ENCODE measurements at places on chromosomes 7 and 10. TPM values are rescaled to one million over a fixed set of nuclear protein-coding genes. Genes with fewer than 3 reads are reported as not detected.

GRCh38 chr10:13812804-13813203 is 226.0 kb downstream of the PRPF18 start:
- no peak overlapping the region for H3K4me3 ChIP-seq
- H3K4me1 ChIP-seq: peaks cover 23% of the 10 kb centered on the region
- no peaks in the 10 kb centered on the region for H3K36me3 ChIP-seq
- no peak overlapping the region for H3K27ac ChIP-seq
- DNase-seq: no peak
- no peaks in the 10 kb centered on the region for H3K27me3 ChIP-seq

DNA sequence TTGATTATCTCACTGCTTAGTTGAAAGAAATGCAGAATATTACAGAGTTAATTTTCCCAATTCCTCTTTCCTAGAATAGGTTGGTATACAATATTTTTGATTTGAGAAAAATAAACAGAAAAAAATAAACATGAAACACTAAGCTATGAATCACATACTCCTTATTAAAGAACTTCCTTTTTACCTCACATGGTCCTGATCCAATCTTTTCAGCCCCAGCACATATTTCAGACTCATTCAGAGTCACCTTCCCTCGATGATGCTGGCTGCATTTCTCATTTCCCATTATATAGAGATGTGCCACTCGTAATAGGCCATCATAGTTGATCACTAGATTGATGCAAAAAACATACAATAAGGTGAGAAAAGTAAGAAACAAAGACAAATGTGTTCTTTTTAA is 64.6 kb downstream of the HGF start:
- DNase-seq: no peak
- no peak overlapping the region for H3K27ac ChIP-seq
- no peaks in the 10 kb centered on the region for H3K27me3 ChIP-seq
- no peak overlapping the region for H3K4me3 ChIP-seq
- H3K4me1 ChIP-seq: no peaks in the 10 kb centered on the region

Gene CYP2C19
- not detected for total RNA-seq

DNA sequence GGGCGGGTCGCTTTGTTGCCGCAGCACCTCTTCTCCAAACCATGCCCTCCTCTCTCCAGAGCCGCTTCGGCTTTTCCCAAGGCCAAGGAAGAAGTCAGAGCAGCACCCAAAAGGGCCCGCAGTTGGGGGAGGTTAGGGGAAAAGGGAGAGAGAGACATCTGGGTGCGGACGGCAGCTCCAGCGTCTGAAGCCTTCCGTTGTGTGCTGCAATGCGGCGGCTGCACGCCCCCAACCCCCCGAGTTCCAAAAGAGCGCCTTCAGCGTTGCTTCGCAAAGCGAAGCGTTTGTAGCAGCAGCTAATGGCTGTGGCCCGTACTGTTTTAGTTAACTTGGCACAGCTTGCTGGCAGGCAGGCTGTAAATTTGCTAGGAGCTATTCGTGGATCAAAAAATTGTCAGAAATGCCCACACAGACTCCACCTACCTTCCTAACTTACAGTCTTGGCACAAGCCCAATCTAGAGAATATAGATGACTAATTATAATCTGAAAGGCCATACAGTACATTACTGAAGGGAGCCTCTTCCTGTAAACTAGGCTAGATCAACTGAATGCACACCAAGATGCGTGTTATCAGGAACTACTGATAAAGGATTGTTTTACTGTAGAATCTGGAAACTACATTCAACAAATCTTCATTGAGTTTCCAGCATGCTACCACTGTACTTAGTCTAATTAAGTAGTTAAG is 1.1 kb upstream of the KBTBD2 start:
- peaks cover 19% of the 10 kb centered on the region for H3K4me1 ChIP-seq
- peak; percentile 82 for DNase-seq
- no peaks in the 10 kb centered on the region for H3K36me3 ChIP-seq
- peak overlapping the region; percentile 99 for H3K27ac ChIP-seq

Gene VPS50
- 25.5 TPM for total RNA-seq

GRCh38 chr7:157807510-157807909 is 470.7 kb downstream of the DNAJB6 start:
- peak; percentile 28 for DNase-seq
- no peaks in the 10 kb centered on the region for H3K27me3 ChIP-seq
- no peaks in the 10 kb centered on the region for H3K36me3 ChIP-seq

Gene CHAT
- total RNA-seq: not detected

DNA sequence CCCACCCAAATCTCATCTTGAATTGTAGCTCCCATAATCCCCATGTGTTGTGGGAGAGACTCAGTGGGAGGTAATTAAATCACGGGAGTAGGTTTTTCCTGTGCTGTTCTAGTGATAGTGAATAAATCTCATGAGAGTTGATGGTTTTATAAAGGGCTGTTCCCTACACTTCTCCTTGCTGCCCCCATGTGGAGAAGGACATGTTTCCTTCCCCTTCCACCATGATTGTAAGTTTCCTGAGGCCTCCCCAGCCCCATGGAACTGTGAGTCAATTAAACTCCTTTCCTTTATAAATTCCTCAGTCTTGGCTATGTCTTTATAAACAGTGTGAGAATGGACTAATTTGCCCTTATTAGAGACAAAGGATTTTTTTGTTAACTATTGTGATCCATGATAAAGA is 48.5 kb upstream of the MKX start:
- H3K27ac ChIP-seq: no peak overlapping the region
- no peaks in the 10 kb centered on the region for H3K36me3 ChIP-seq
- H3K4me1 ChIP-seq: no peaks in the 10 kb centered on the region
- DNase-seq: no peak

DNA sequence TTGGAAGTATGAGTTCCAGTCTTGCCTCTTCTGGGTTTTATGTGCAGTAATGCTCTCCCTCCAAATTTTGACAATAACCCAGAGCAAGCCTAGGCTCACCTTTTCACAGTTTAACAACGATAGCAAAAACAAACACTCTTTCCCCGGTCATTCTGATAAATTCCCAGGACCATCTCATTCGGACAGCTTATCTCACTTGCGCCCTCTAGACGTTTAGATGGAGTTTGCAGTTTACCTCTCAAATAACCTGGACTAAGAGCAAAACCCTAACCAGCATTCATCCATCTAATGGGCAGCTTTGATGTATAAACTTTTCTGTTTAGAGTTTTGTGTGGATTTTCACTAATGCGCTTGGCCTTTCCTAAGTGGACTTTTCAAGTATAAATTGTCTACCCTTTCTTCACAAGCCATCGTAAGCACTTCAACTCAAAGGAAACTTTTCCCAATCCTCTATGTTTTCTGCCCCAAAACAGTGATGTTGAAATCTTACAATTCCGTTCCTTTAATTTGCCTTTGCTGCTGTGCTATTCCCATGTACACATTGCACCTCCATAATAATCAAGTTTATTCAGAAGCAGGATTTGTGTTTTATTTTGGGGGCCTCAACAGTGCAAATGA is 114.9 kb downstream of the HDAC9 start:
- no peak overlapping the region for H3K4me3 ChIP-seq
- H3K27me3 ChIP-seq: no peaks in the 10 kb centered on the region
- no peaks in the 10 kb centered on the region for H3K4me1 ChIP-seq
- no peaks in the 10 kb centered on the region for H3K36me3 ChIP-seq
- H3K27ac ChIP-seq: no peak overlapping the region

GRCh38 chr7:105816266-105816843 is 60.0 kb downstream of the ATXN7L1 start:
- H3K4me3 ChIP-seq: no peak overlapping the region
- no peaks in the 10 kb centered on the region for H3K27me3 ChIP-seq
- H3K4me1 ChIP-seq: no peaks in the 10 kb centered on the region
- H3K27ac ChIP-seq: no peak overlapping the region
- no peak for DNase-seq

- no peaks in the 10 kb centered on the region for H3K4me1 ChIP-seq
- H3K27me3 ChIP-seq: peaks cover 2% of the 10 kb centered on the region
- H3K27ac ChIP-seq: no peak overlapping the region
- H3K4me3 ChIP-seq: no peak overlapping the region
- DNase-seq: no peak
These were observed 52.2 kb upstream of the MKI67 start for GRCh38 chr10:128178302-128178958.

- H3K4me3 ChIP-seq: no peak overlapping the region
- no peaks in the 10 kb centered on the region for H3K27me3 ChIP-seq
- H3K36me3 ChIP-seq: peaks cover 8% of the 10 kb centered on the region
- peak overlapping the region; percentile 38 for H3K27ac ChIP-seq
These were observed 72.5 kb downstream of the CDK6 start for GRCh38 chr7:92763636-92764423.

- no peak for DNase-seq
- no peak overlapping the region for H3K27ac ChIP-seq
- H3K36me3 ChIP-seq: no peaks in the 10 kb centered on the region
- no peaks in the 10 kb centered on the region for H3K4me1 ChIP-seq
These were observed 725.8 kb downstream of the PARD3 start for GRCh38 chr10:34089253-34089652.

- H3K4me3 ChIP-seq: no peak overlapping the region
- H3K36me3 ChIP-seq: peaks cover under 1% of the 10 kb centered on the region
- H3K4me1 ChIP-seq: no peaks in the 10 kb centered on the region
- no peak overlapping the region for H3K27ac ChIP-seq
- H3K27me3 ChIP-seq: no peaks in the 10 kb centered on the region
- DNase-seq: no peak
These were observed 30.1 kb upstream of the PTPRN2 start for GRCh38 chr7:158617737-158618128.

GRCh38 chr10:76012716-76013327 is 581.4 kb downstream of the LRMDA start:
- no peak overlapping the region for H3K4me3 ChIP-seq
- H3K36me3 ChIP-seq: no peaks in the 10 kb centered on the region
- no peaks in the 10 kb centered on the region for H3K4me1 ChIP-seq
- no peaks in the 10 kb centered on the region for H3K27me3 ChIP-seq

- H3K4me1 ChIP-seq: peaks cover 8% of the 10 kb centered on the region
- DNase-seq: peak; percentile 88
These were observed 27.8 kb downstream of the CDHR3 start for GRCh38 chr7:105990727-105991453.

DNA sequence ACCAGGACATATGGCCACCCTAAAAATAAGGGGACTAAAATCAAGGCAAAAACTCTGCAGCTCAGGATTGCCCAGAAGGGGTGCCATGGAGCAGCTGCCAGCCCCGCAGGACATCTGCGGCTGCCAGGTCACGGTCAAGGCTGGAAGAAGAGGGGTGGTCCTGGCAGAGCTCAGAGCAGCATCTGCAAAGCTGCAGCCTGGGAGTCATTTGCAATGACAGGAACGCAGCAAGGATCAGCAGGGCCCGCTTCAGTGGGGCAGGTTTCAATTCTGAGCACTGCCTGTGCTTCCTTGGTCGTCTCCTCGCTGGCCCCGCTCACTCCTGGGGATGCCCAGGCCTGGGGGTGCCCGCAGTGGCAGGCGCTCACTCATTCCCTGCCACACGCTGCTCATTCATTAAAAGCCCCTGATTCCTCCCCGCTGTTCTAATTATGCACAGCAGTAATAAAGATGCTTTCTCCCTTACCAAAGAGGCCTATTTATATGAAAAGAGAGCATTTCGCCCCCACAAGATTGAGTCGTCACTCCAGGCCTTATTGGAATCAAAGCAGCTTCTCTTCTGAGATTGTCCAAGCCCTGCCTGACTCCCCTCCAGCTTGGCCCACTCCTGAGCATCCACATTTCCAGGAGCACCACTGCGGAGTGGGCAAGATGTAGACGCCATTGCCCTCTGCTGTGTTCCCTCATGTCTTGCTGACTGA is 4.6 kb downstream of the HSPA12A start:
- peaks cover 17% of the 10 kb centered on the region for H3K27me3 ChIP-seq
- no peak overlapping the region for H3K27ac ChIP-seq
- peak; percentile 23 for DNase-seq
- no peaks in the 10 kb centered on the region for H3K36me3 ChIP-seq
- peaks cover 16% of the 10 kb centered on the region for H3K4me1 ChIP-seq
- H3K4me3 ChIP-seq: no peak overlapping the region

DNA sequence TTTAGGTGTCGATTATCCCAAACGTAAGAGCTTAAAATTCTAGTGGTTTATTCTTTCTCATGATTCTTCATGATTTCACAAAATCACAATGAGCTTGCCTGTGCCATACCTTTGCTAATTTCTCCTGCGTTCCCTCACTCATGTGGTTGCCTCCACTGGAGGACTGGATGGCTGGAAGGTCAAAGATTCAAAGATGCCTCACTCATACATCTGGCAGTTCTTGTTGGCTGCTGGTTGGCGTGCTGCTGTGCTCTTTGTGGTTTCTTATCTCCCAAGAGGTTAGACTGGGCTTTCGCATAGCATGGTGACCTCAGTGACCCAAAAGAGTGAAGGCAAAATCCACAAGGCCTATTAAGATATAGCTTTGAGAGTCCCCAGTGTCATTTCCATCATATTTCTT is 877.6 kb upstream of the AUTS2 start:
- H3K4me1 ChIP-seq: no peaks in the 10 kb centered on the region
- no peak overlapping the region for H3K4me3 ChIP-seq
- H3K36me3 ChIP-seq: no peaks in the 10 kb centered on the region
- no peaks in the 10 kb centered on the region for H3K27me3 ChIP-seq

Gene IGFBP3
- 301 TPM for total RNA-seq

GRCh38 chr10:31599626-31600504 is 280.8 kb downstream of the ZEB1 start:
- H3K36me3 ChIP-seq: no peaks in the 10 kb centered on the region
- peak; percentile 34 for DNase-seq
- H3K4me3 ChIP-seq: no peak overlapping the region
- peaks cover 33% of the 10 kb centered on the region for H3K4me1 ChIP-seq
- H3K27me3 ChIP-seq: no peaks in the 10 kb centered on the region

Gene RNF133
- 0.22 TPM for total RNA-seq

DNA sequence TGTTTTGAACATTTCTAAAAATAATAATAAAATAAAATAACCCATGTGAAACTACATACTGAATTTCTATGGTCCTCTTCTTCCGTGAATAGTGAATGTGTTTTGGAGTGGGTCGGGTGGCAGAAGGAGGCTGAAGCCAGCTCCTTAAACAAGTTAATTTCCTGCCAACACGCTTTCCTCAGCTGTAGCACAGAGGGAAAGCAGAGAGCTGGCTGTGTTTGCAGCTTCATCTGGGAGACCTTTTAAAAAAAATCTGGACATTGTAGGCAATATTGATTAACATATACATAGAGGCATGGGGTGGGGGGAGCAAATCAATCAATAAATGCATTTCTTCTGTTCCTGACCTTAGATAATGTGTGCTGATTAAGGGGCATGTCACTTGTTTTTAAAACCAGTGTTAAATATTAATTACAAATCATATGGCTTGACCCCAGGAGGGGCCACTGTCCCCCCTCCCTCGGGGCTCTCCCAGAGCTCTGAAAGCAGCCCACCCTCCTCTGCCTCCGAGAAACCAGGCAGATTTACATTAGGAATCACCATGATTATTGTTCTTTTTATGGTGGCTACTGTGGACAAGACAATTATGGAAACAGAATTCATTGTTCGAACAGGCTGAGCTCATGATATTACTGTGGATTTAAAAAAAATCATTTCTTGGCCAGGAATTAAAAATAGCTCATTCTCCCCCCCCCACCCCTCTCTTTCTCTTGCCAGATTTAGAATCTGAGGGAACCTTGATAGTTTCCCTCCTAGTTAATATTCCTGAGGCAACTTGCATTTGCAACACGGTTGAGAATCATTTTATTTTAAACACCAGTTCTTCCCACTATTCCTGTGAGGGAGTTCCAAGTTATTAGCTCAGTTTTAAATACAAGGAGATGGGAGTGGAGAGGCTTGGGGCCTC is 100.5 kb upstream of the CARD11 start:
- no peak overlapping the region for H3K4me3 ChIP-seq
- DNase-seq: no peak
- H3K27me3 ChIP-seq: peaks cover 6% of the 10 kb centered on the region
- no peak overlapping the region for H3K27ac ChIP-seq

- H3K4me3 ChIP-seq: no peak overlapping the region
- no peak overlapping the region for H3K27ac ChIP-seq
- no peaks in the 10 kb centered on the region for H3K36me3 ChIP-seq
- peaks cover 13% of the 10 kb centered on the region for H3K4me1 ChIP-seq
- DNase-seq: no peak
These were observed 51.6 kb downstream of the SLIT1 start for GRCh38 chr10:97134110-97134509.

Gene COMTD1
- 6.9 TPM for total RNA-seq
